ENCODE measurements at places on chromosomes 1 and 21.

DNA sequence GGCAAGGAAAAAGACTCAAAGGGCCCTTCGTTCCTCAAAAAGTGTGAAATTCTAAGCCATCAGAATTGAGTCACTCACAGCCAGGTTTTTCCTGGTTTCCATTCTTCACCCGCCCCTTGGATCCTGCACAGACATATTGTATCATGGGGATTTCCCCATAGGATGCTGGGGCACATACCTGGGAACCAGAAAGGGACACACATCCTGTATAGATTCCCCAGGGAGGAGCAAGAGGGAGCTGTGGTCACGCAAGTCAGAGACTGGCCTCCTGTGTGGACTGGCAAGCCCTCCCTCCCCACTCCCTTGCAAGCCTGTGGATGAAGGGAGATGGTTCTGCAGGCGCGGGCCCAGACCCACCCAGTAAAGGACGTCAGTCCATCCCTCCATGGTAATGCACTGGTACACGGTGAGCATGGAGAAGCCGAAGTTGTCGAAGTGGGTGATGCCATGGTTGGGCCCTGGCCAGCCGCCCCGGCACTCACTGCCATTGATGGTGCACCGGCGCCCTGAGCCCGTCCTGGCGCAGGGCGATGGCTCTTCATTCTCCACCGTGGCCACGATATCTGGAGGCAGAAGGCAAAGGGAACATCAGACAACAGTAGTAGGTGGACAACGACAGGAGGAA is 23.2 kb downstream of the CACNA1S start:
- no peak for DNase-seq

- no peak for DNase-seq
Measured at GRCh38 chr1:199404976-199405375, 622.5 kb upstream of the NR5A2 start.

- no peak for DNase-seq
Measured at GRCh38 chr1:181656491-181656890, 173.2 kb downstream of the CACNA1E start.

DNA sequence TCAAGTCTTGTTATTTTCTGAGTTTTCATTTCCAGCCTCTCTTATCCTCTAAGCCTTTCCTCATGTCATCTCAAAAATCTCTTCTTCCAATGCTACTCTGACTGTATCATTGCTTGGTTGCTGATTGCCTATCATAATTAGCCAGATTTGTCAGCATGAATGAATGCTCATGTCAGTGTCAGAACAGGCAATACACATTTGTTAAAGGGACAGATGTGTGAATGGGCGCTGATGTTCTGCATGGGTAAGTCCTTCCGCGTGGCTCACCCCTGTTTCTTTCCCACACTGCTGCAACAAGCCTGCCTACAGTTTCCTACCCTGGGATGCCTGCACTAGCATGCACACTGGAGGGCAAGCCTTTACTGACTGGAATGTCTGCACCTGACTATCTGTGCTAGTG is 100.6 kb downstream of the RHOU start:
- no peak for DNase-seq

GRCh38 chr1:207134581-207134980 is 30.5 kb downstream of the C4BPA start:
- DNase-seq: no peak

DNA sequence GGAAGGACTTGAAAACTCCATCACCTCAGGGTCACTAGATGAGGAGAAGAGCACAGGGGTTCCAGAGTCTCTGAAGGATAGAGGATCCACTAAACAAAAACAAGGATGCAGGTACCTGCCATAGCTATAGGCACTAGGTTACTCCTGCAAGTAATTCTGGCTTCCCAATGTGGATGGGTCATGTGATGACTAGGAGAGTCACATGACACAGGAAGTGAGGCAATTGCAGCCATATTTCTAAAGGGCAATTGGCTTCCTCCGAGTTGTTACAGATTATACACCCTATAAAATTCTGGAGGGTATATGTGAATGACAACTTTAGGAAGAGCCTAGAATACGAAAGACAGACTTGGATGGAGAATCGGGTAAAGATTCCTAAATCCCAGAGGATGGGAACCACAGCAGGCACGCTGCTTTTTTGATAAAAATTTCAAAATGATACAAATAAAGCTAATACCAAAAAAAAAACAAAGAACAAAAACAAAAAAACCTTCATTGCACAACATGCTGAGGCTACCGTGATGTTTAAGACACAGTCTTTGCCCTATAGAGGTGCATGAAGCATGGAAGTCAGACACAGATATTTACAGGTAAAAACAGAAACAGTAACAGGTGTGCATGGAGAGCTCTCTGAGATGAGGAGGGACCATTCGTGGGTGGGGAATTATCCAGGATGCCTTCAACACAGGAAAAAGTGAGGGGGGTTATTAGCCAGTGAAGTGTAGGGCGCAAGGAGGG is 10.5 kb downstream of the MTX1 start:
- DNase-seq: peak; percentile 63

GRCh38 chr1:87144316-87144895 is 184.3 kb upstream of the LMO4 start:
- no peak for DNase-seq

DNA sequence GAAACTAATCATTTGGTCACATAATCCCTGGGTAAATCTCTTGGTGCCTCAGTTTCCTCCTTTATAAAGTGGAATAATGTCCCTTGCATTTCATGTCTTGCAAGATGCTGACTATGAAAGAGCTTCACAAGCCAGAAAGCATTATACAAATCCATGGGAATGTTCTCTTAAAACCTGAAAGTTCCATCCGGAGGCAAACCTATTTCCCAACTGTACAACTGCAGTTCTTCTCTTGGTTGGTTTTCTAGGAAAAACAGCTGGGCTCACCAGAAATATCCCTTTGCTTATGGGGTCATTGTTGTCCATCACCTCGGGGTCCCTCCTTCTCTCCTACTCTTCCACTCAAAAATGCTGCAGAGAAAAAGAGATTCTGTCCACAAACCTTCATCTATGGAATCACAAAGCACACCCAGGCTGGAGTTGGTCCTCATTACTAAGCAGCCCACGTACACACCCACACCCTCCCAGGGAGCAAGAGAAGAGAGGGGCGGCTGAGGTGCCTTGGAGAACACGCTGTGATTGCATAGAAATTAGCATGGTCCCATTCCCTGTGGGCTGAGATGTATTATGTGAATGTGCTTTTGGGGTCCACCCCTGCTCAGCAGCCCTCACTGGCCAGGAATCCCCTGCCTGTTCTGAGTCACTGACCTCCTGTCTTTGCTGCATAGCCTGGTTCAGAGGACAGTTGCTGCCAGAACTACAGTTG is 5.0 kb upstream of the PLXNA2 start:
- DNase-seq: no peak

GRCh38 chr1:90135286-90135685 is 140.4 kb downstream of the ZNF326 start:
- DNase-seq: peak; percentile 24

GRCh38 chr1:153094426-153094825 is at the start of gene SPRR2E:
Gene SPRR2E (minus strand): TSS chr1:153094526. CDS start chr1:153093751, 775 bp downstream.
- DNase-seq: no peak

DNA sequence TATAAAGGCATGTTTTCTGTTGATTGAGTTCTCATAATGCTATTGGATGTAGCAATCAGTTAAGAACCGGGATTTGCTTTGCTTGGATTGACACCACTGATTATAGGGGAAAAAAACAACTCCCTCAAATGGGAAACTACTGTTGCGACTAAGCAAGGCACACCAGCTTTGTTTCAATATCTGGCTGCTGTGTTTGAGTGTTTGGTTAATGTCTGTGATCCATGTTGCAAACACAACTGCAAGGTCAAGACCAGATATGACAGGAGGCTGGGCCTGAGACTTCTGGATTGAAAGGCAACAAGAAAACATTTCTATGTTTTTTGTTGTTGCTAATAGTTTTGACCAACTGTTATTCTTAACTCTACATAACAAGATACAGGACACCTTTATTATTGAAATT is 50.7 kb downstream of the MTR start:
- no peak for DNase-seq

- DNase-seq: no peak
Measured at GRCh38 chr21:39103689-39104088, 79.6 kb downstream of the PSMG1 start.

GRCh38 chr1:193338194-193338593 is 151.8 kb upstream of the B3GALT2 start:
- no peak for DNase-seq

DNA sequence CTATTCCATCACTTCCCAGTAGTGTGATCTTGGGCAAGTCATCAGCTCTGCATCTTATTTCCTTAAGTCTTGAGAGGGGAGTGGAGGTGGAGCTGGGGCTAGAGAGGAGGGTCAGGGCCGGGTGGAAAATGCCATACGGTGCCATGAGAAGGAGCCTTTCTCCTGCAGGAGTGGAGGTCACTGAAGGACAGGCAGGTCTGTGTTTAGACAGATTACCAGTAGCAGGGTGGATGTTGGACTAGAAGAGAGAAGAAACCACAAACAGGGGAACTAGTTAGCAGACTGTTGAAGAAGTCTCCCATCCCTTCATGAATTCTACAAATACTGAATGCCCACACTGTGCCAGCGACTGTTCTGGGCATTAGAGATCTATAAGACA is 13.9 kb upstream of the CPT2 start:
- DNase-seq: no peak
